ENCODE measurements at places on chromosomes 13 and 19.

- DNase-seq, result no peak
Measured at GRCh38 chr13:25733696-25734435, 317.9 kb downstream of the SHISA2 start.

DNA sequence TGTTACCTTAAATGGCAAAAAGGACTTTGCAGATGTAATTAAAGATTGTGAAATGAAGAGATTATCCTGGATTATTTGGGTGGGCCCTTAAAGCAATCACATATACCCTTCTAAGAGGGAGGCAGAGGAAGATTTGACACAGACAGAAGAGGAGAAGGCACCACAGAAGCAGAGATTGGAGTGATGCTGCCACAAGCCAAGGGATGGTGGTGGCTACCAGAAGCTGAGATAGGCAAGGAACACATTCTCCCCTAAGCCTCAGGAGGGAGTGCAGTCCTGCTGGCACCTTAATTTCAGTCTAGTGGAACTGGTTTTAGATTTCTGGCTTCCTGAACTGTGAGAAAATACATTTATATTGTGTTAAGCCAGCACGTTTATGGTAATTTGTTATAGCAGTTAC lies 24.2 kb downstream of the DEDD2 start:
- no peak for DNase-seq

DNA sequence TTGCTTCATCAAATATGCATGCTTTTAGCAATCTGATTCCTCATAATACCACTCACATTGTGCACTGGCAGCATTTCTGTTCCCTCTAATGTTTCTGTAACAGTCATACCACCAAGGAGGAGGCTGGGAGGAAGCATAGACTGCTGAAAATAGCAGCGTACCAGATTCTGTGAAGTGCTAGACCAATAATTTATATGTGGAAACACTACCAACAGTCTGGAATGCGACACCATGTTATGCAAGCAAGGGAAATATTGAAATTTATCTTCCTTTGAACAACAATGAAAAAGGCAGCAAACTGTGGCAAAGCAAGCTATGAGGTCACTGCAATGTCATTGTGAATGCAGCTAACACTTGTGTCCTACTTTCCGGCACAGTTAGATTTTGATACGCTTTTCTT lies 1388.0 kb downstream of the EFNB2 start:
- DNase-seq, result no peak

DNA sequence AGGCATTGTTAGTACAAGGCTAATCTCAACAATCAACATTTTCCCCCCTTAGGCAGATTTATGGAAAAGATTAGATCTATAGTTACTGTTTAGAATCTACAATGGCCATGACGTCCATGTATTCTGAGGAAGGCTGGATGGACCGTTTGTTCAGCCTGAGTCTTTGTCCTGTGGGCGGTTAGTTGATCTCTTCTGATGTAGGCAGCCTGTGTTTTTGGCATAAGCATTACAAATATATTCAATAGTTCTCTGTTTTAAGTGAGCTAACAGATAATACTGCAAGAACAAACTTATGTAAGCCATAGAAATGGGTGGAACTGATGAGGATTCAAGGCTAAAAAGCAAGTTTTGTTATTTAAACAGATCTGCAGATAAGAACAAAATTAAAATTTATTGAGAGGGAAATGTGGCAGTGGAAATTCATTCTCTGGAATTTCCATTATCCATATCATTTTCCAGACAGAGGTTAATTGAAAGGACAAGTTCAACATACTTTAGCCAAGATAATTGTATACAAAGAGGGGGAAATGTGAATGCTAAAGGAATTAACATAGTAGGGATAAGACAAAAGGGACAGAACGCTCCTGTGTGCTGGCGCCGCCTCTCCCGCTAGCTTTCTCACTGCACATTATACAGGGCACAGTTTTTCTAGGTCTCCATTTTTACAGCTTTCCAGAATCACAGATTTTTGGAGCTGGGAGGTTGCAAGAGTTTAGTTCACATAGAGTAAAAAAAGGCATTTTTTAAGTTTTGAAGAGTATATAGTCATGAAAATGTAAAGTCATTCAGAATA lies 48.6 kb downstream of the FAM124A start:
- no peak for DNase-seq

GRCh38 chr13:22940090-22940710 lies 240.6 kb upstream of the SGCG start:
- no peak for DNase-seq

DNA sequence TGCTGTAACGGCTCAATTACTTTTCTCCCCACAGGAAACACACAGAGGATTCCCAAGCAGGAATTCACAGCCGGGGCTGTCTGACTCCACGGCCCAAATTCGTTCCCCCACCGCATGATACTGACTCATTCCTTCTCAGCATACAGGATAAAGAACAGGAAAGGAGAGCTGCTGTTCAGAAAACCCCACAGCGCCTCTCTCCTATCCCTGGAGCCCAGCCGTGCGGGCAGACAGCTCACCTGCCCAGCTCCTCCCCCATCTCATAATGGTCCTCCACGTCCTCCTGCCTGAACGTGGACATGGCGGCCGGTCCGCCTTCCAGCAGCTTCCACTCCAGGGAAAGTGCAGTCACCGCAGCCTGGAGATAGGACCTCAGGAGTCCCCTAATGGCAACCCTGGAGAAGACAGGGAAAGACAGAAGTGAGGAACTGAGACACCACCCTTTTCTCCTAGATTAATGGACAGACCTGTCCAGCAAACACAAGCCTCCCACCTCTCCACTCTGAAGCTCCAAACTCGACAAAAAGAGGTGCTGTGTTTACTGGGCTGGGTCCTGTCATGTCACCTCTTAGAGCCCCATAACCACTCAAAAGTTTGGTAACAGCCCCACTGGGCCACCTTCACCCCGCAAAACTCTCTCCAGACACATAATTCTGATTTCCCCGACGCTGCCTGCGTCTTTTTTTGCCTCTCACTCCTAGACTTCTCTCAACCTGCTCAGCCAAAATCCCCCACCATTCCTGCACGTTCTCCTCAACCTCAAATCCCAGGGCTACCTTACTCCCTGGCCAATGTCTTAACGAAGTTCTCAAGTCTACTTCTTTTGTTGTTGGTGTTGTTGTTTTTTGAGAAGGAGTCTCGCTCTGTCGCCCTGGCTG lies 1.2 kb downstream of the DAPK3 start:
- DNase-seq, result no peak

GRCh38 chr13:32383836-32384618 lies 43.9 kb downstream of the N4BP2L1 start:
- no peak for DNase-seq

DNA sequence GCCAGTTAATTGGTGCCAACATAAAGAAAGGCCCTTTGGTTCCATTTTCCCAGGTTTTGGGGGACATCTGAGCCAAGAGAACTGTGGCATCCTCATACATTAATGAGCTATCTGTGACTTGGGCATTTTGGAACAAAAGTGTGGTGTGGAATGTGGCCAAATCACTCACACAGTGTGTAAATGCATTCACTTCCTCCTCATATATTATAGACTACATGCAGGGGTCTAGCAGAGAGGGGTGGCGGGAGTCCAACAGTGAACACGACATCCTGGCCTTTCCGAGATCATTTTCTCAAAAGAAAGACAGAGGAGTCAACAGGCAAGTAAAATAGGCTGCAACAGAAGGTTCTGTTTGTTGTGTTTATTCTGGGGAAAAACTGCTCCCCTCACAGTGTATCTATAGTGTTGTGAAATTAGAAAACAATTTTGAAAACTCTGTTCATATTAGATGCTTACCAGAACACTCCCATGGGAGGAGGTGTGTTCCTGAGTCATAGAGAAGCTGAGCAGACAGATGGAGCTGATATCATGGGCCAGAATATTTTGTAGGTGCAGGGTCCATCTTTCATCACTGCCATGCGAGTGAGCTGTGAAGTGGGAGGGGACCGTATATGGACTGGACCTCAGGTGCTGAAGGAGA lies 36.9 kb downstream of the PABPC3 start:
- DNase-seq, result no peak
